Activated CD8-positive, alpha-beta T cell treated with anti-CD3 and anti-CD28 coated beads for 36 hours (primary cell): ENCODE measurements at places on chromosomes 7 and 10. TPM values are rescaled to one million over a fixed set of nuclear protein-coding genes. Genes with fewer than 3 reads are reported as not detected.

LMBR1 gene
- total RNA-seq: 50.6 TPM

FRMPD2 gene
- not detected for total RNA-seq

PRLHR gene
- not detected for total RNA-seq

ADAM22 gene
- total RNA-seq: 2.3 TPM

PRKAR2B gene
- total RNA-seq: 1.1 TPM

DNA sequence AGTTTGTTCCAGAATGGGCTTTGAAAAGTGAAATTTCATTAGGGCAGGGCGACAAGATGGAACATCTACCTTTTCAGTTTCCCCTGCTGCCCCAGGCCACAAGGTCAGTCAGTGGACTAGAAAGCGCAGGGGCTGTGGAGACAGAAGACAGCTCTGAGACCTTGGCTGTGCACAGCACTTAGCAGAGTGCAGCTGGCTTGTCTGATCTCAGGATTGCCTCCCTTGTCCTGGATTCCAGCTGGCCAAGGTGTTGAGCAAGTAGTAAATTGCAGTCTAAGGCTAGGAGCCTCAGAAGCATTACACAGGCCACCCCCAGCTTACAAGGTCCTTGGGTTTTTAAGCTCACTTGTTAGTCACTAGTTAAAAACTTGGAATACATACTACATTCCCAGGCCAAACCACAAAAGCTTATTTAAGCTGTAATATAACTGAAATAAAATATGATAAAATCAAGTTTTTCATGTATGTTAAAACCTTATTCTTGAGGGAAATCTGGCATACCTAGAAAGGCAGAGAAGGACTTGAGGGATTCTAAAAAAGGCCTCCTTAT lies 67.3 kb upstream of the NPY start:
- peaks cover 9% of the 10 kb centered on the region for H3K27me3 ChIP-seq
- no peak overlapping the region for H3K27ac ChIP-seq
- H3K36me3 ChIP-seq: no peaks in the 10 kb centered on the region
- no peak overlapping the region for H3K4me3 ChIP-seq

DNA sequence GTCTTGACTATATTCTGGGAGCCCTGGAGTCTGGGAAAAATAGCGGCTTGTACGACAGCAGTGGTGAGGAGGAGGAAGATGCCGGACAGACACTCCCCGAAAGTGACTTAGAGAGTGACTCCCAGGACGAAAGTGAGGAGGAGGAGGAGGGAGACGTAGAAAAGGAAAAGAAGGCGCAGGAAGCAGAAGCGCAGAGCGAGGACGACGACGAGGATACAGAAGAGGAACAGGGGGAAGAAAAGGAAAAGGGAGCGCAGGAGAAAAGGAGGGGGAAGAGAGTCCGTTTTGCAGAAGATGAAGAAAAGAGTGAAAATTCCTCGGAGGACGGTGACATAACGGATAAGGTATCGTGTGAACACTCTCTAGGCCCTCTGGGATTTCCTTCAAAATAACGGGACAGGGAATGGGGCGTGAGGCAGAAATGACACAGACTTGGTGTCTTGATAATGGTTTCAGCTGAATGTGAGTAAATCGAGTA lies 908 bp downstream of the NOM1 start:
- DNase-seq: no peak
- peaks cover 41% of the 10 kb centered on the region for H3K36me3 ChIP-seq
- H3K27me3 ChIP-seq: peaks cover 1% of the 10 kb centered on the region

GRCh38 chr7:100888291-100888987 lies 1.1 kb downstream of the UFSP1 start:
- peak overlapping the region; percentile 73 for H3K4me3 ChIP-seq
- peaks cover 55% of the 10 kb centered on the region for H3K36me3 ChIP-seq
- H3K4me1 ChIP-seq: peaks cover 47% of the 10 kb centered on the region
- H3K27me3 ChIP-seq: peaks cover 17% of the 10 kb centered on the region
- peak overlapping the region; percentile 94 for H3K27ac ChIP-seq

GRCh38 chr10:10853954-10854353 lies 163.7 kb upstream of the CELF2 start:
- H3K36me3 ChIP-seq: no peaks in the 10 kb centered on the region
- no peaks in the 10 kb centered on the region for H3K4me1 ChIP-seq
- no peak overlapping the region for H3K4me3 ChIP-seq
- peaks cover 13% of the 10 kb centered on the region for H3K27me3 ChIP-seq

- no peak for DNase-seq
- H3K36me3 ChIP-seq: peaks cover 45% of the 10 kb centered on the region
- H3K4me3 ChIP-seq: no peak overlapping the region
- no peaks in the 10 kb centered on the region for H3K27me3 ChIP-seq
- H3K4me1 ChIP-seq: peaks cover 15% of the 10 kb centered on the region
These were observed 96.3 kb downstream of the SNX13 start for GRCh38 chr7:17844022-17844421.

DNA sequence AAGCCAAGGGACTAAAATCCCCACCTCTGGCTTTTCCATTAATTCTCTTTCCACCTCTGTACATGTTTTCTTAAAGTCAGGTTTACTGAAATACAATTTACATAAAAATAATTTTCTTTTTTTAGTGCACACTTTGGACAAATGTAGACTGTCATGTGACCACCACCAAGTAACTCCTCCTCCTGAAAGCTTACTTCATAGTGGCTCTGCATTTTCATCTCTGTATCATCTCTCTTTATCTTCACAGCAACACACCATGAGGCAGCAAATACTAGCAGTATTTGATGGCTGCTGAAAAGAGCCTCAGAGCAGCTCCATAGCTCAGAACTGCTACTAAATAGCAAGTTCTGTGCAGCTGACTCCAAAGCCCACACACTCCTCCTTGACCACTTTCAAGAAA lies 17.3 kb downstream of the WDFY4 start:
- no peaks in the 10 kb centered on the region for H3K27me3 ChIP-seq
- H3K4me3 ChIP-seq: no peak overlapping the region
- DNase-seq: no peak
- H3K27ac ChIP-seq: no peak overlapping the region

DNA sequence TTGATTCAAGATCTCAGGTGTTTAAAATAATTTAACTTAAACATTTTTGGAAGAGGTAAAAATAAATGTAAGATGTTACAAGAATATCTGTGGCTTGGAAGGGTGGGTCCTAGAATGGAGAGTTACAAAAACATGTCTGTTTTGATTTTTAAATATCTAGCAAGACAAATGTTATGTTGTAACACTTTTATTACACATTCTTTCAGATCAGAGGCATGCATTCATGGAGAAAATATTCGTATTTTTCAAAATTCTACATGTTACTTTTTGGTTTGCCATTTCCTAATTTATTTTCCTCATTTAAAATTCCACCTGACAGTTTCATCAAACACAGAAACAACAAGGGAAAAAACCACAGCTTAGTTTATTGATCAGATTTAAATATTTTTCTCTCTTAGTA lies 10.0 kb downstream of the WBP1L start:
- no peak overlapping the region for H3K4me3 ChIP-seq
- H3K4me1 ChIP-seq: peaks cover 48% of the 10 kb centered on the region
- H3K27ac ChIP-seq: no peak overlapping the region
- DNase-seq: no peak
- no peaks in the 10 kb centered on the region for H3K27me3 ChIP-seq

DNA sequence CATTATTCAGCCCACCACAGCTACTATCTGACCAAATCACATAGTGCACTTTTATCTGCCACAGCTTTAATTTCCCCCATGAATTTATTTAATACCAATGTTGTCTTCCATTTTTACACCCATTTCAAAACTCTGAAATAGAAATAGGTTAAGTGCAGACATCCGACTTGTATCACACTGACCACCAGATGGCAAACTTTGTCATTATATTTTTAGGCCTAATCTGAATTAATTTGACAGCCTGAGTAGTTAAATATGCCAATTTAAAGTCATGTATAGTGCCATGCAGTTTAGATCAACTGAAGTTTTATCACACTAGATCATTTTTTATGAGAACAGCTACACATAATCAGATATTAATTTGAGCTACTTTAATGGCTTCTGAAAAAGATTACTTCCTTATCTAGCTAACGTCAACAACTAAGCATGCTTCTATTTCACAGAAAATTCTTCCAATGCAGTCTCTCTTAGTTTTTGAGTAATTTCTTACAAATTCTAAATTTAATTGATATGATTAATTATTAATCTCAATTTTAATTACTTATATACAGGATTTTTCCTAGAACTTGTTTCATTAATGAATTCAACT lies 566.4 kb downstream of the GFRA1 start:
- no peak overlapping the region for H3K27ac ChIP-seq
- no peaks in the 10 kb centered on the region for H3K36me3 ChIP-seq
- no peaks in the 10 kb centered on the region for H3K4me1 ChIP-seq
- H3K27me3 ChIP-seq: no peaks in the 10 kb centered on the region

- H3K36me3 ChIP-seq: peaks cover 8% of the 10 kb centered on the region
- no peaks in the 10 kb centered on the region for H3K27me3 ChIP-seq
- DNase-seq: no peak
- no peak overlapping the region for H3K4me3 ChIP-seq
- H3K27ac ChIP-seq: no peak overlapping the region
These were observed 55.9 kb downstream of the ZNF467 start for GRCh38 chr7:149717481-149717880.

DNA sequence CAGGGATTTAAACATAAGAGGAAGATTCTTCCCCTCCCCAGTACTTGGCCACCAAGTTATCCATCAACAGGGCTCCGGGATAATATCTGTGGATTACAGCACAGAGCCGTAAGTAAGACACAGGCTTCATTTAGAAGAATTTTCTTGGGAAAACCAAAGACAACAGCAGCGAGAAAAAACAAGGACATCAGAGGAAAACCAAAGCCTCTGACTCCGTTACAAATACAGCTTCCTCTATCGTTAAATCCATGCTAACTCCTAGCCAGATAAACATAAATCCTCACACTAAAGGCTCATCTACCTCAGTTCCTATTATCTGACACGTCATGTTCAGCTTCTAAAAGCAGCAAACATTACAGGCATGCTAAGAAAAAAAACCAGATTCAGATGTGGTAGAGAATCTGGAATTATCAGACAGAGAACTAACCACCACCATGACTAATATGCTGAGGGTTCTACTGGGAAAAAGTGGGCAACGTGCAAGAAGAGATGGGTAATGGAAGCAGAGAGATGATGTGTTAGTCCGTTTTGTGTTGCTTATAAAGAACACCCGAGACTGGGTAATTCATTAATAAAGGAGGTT lies 48.4 kb downstream of the BRI3 start:
- H3K4me3 ChIP-seq: no peak overlapping the region
- DNase-seq: no peak
- H3K4me1 ChIP-seq: no peaks in the 10 kb centered on the region
- no peaks in the 10 kb centered on the region for H3K36me3 ChIP-seq
- no peak overlapping the region for H3K27ac ChIP-seq

DNA sequence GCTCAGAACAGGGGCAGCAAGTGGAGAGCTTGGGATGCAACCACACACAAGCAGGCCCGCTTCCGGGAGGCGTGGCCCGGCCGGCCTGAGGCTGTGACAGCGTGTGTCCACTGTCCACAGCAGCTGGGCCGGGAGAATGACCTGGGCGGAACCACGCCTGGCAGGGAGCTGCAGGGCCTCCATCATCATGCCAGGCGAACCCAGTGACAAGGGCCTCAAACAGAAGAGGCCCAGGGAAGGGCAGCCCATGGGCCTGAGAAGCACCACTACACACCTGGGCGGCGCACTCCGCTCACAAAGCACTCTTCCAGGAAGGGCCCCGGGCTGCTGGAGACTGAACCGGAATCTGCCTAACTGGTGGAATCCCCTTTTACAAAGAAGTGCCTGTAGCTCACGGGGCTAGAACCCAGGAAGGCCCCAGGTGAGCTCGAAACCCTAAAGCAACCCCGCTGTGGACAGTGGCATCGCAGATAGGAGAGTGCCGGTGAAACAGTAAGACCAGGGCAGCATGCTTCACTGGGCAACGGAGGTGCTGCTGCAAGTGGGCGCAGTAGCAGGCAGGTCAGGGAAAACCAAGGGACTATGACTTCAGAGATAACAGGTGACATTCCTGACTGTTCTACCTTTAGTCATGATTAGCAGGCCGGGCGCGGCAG lies 66.0 kb downstream of the MAD1L1 start:
- no peaks in the 10 kb centered on the region for H3K4me1 ChIP-seq
- no peak overlapping the region for H3K27ac ChIP-seq
- no peak for DNase-seq
- H3K27me3 ChIP-seq: no peaks in the 10 kb centered on the region
- peaks cover 2% of the 10 kb centered on the region for H3K36me3 ChIP-seq

- no peaks in the 10 kb centered on the region for H3K27me3 ChIP-seq
- H3K4me3 ChIP-seq: no peak overlapping the region
- H3K27ac ChIP-seq: peak overlapping the region; percentile 37
- peaks cover 36% of the 10 kb centered on the region for H3K4me1 ChIP-seq
- no peak for DNase-seq
These were observed 44.5 kb downstream of the STARD3NL start for GRCh38 chr7:38222481-38223096.

- no peak overlapping the region for H3K27ac ChIP-seq
- no peak for DNase-seq
- H3K27me3 ChIP-seq: peaks cover 4% of the 10 kb centered on the region
- no peak overlapping the region for H3K4me3 ChIP-seq
These were observed 41.1 kb upstream of the NUPR2 start for GRCh38 chr7:56157238-56157790.

- DNase-seq: no peak
- H3K4me1 ChIP-seq: no peaks in the 10 kb centered on the region
- no peaks in the 10 kb centered on the region for H3K36me3 ChIP-seq
- no peak overlapping the region for H3K4me3 ChIP-seq
These were observed 103.7 kb upstream of the HABP2 start for GRCh38 chr10:113449006-113449695.

- peaks cover 1% of the 10 kb centered on the region for H3K36me3 ChIP-seq
- H3K4me3 ChIP-seq: no peak overlapping the region
- DNase-seq: peak; percentile 57
- peaks cover 44% of the 10 kb centered on the region for H3K4me1 ChIP-seq
These were observed 53.0 kb upstream of the AGR3 start for GRCh38 chr7:16934722-16935340.

DNA sequence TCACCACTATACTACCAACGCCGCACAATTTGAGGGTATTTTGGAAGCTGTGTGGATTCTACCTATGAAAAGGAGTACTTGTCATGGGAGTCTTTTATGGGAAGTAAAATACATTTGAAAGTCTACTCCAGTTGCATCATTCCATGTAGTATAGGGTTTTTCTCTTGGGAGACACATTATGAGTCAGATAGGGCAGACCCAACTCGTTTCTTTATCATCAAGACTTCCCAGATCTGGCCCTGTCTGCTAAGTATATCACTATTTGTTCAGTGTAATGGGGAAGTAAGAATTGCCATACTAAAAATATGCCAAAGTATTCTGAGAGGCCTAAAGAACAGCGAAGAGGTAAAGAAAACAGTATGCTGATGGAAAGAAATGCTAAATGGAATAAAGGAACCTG lies 144.2 kb downstream of the SPAG6 start:
- no peak for DNase-seq
- H3K27ac ChIP-seq: no peak overlapping the region
- H3K27me3 ChIP-seq: peaks cover 25% of the 10 kb centered on the region
- no peaks in the 10 kb centered on the region for H3K36me3 ChIP-seq

DNA sequence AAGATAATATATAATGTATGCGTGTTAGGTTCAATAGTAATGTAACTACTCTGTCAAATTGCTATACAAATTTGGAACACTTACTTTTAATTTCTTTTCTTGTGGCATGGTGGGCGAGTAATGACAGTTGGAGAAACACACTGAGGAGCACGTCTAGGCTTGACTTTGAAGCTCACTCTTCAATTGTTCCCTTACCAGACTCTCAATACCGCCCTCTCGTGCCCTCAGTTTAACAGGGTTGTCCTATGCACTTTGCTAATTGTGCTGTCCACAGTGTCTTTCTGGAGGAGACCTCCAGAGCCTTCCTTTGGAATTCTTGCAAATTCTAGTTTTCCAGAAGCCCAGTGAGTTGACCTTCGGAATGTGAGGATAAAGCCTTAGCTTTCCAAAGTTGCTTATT lies 107.2 kb upstream of the RELN start:
- no peak overlapping the region for H3K27ac ChIP-seq
- no peak for DNase-seq
- H3K36me3 ChIP-seq: no peaks in the 10 kb centered on the region
- no peak overlapping the region for H3K4me3 ChIP-seq
